ENCODE measurements at places on chromosomes 16 and 17. TPM values are rescaled to one million over a fixed set of nuclear protein-coding genes. Genes with fewer than 3 reads are reported as not detected.

Gene OR1E1
- total RNA-seq: not detected

Gene MYL11
- total RNA-seq: not detected

Gene MT1G
- total RNA-seq: not detected

Gene CDH8
- total RNA-seq: not detected

Gene EXOC7
- 114 TPM for total RNA-seq

Gene FAM171A2
- 7.0 TPM for total RNA-seq

Gene VTN
- 0.14 TPM for total RNA-seq

Gene ABCC11
- not detected for total RNA-seq

Gene ZP2
- total RNA-seq: 0.23 TPM

Gene C17orf50
- total RNA-seq: not detected

Gene CANT1
- total RNA-seq: 97.3 TPM

Gene ADAD2
- not detected for total RNA-seq

Gene ZFP3
- total RNA-seq: 2.0 TPM

Gene PPP1R27
- not detected for total RNA-seq

Gene TAC4
- total RNA-seq: not detected

Gene PPM1E
- total RNA-seq: 0.14 TPM

Gene TBC1D28
- total RNA-seq: not detected

Gene TMEM204
- 107 TPM for total RNA-seq

Gene ARHGDIA
- total RNA-seq: 195 TPM

Gene NECAB2
- total RNA-seq: not detected

Gene HOXB7
- total RNA-seq: 11.4 TPM

Gene VASN
- 1.9 TPM for total RNA-seq

Gene RDM1
- 0.47 TPM for total RNA-seq

Gene FA2H
- not detected for total RNA-seq

Gene DDX28
- 19.5 TPM for total RNA-seq

Gene CYB5D1
- total RNA-seq: 17.9 TPM

Gene CD19
- not detected for total RNA-seq

Gene GPR139
- not detected for total RNA-seq

Gene NLGN2
- 5.5 TPM for total RNA-seq

Gene HIC1
- total RNA-seq: 120 TPM

Gene SYNGR3
- total RNA-seq: 2.4 TPM

Gene ITPRIPL2
- total RNA-seq: 40.2 TPM

Gene AURKB
- total RNA-seq: 15.3 TPM

Gene GCGR
- not detected for total RNA-seq

Gene HOXB2
- total RNA-seq: 5.2 TPM

Gene METTL16
- total RNA-seq: 15.0 TPM

Gene DPEP3
- not detected for total RNA-seq

Gene CPHXL2
- not detected for total RNA-seq

Gene TMEM95
- total RNA-seq: not detected

Gene BCL6B
- 140 TPM for total RNA-seq

Gene IRX5
- 0.51 TPM for total RNA-seq

Gene KRT32
- total RNA-seq: not detected

Gene SPATA32
- 0.05 TPM for total RNA-seq

Gene CPNE7
- 0.85 TPM for total RNA-seq

Gene SLC35G6
- total RNA-seq: not detected

Gene TNFRSF17
- not detected for total RNA-seq

Gene TMEM92
- total RNA-seq: 0.17 TPM

Measured in dermis blood vessel endothelial cell (primary cell).